ENCODE measurements at places on chromosomes 7 and 10. TPM values are rescaled to one million over a fixed set of nuclear protein-coding genes. Genes with fewer than 3 reads are reported as not detected.

PKD2L1 gene
- total RNA-seq = not detected

AKR1C2 gene
- 2.5 TPM for total RNA-seq

NUTM2E gene
- 0.07 TPM for total RNA-seq

BLVRA gene
- 32.8 TPM for total RNA-seq

NRCAM gene
- 87.2 TPM for total RNA-seq

NRG3 gene
- 0.04 TPM for total RNA-seq

PLEKHS1 gene
- total RNA-seq = not detected

Measured in pulmonary artery endothelial cell (primary cell).